ENCODE measurements at places on chromosomes 2 and 18.

GRCh38 chr18:55559739-55560138 lies 28.3 kb downstream of the TCF4 start:
- no peaks in the 10 kb centered on the region for H3K27me3 ChIP-seq
- no peak overlapping the region for H3K27ac ChIP-seq
- no peak overlapping the region for H3K4me3 ChIP-seq

GRCh38 chr2:174227748-174228147 lies 20.6 kb downstream of the OLA1 start:
- no peak overlapping the region for H3K4me3 ChIP-seq
- H3K36me3 ChIP-seq: peaks cover 55% of the 10 kb centered on the region
- no peaks in the 10 kb centered on the region for H3K27me3 ChIP-seq
- H3K27ac ChIP-seq: no peak overlapping the region
- peaks cover 8% of the 10 kb centered on the region for H3K4me1 ChIP-seq
- no peak for DNase-seq

- H3K4me3 ChIP-seq: no peak overlapping the region
- H3K36me3 ChIP-seq: no peaks in the 10 kb centered on the region
- no peaks in the 10 kb centered on the region for H3K27me3 ChIP-seq
- no peak for DNase-seq
- peaks cover 6% of the 10 kb centered on the region for H3K4me1 ChIP-seq
These were observed 28.9 kb downstream of the LDLRAD4 start for GRCh38 chr18:13247506-13247905.

- H3K4me3 ChIP-seq: no peak overlapping the region
- no peaks in the 10 kb centered on the region for H3K4me1 ChIP-seq
- no peak overlapping the region for H3K27ac ChIP-seq
- H3K27me3 ChIP-seq: peaks cover 2% of the 10 kb centered on the region
- peaks cover 11% of the 10 kb centered on the region for H3K36me3 ChIP-seq
These were observed 105.1 kb downstream of the NUP35 start for GRCh38 chr2:183229386-183229785.

DNA sequence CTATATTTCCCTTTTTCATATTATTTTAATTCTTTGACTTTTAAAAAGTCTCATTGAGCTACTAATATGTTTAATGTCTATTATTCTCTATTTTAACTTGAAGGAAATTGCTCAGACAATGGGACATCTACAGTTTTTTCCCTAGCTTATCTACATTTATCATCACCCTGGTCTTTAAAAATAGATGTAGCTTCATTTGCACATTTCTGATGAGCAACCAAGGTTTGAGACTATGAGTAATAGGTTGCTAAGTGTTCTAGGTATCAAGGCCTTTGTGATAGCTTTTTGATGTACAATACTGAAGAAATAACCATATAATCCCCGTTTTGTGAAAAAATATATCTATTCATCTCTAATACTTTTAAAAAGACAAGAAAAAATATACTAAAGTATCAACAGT lies 47.0 kb downstream of the STAT4 start:
- H3K4me3 ChIP-seq: no peak overlapping the region
- no peak overlapping the region for H3K27ac ChIP-seq
- no peak for DNase-seq
- H3K4me1 ChIP-seq: peaks cover 32% of the 10 kb centered on the region

GRCh38 chr18:56789004-56789888 lies 138.1 kb downstream of the WDR7 start:
- no peak overlapping the region for H3K4me3 ChIP-seq
- DNase-seq: peak; percentile 11
- no peak overlapping the region for H3K27ac ChIP-seq
- no peaks in the 10 kb centered on the region for H3K27me3 ChIP-seq
- H3K36me3 ChIP-seq: peaks cover 5% of the 10 kb centered on the region
- no peaks in the 10 kb centered on the region for H3K4me1 ChIP-seq

- no peak for DNase-seq
- H3K27me3 ChIP-seq: peaks cover 5% of the 10 kb centered on the region
- H3K27ac ChIP-seq: no peak overlapping the region
- no peak overlapping the region for H3K4me3 ChIP-seq
These were observed 248.9 kb upstream of the RBBP8 start for GRCh38 chr18:22684268-22684667.

- H3K36me3 ChIP-seq: no peaks in the 10 kb centered on the region
- H3K27ac ChIP-seq: no peak overlapping the region
These were observed 70.0 kb upstream of the TAF1B start for GRCh38 chr2:9772999-9773902.

DNA sequence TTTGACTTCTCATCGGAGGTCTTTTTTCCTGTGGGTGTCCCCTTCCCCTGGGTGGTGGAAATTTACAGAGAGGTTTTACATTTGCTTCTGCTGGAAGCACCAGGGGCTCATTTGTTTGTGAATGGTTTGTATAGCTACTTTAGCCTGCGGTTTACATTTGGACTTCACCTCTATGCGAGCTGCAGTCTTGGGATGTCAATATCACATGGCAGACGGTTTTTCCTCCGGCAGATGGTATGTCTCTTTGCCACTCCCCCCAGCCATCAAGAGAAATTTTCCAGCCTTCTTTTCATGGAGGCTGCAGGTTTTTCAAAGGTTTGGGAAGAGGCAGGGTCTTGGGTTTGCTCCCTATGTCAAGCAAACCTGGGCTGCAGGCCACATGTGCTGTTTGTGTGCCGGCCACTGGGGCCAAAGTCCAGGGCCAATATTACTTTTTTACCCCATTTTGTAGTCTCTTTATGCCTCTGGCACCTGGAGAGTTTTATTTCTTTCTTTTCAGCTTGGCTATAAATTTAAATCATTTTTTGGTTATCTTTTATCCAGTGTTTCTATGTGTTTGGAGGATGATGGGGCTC lies 23.9 kb upstream of the BOD1L2 start:
- H3K36me3 ChIP-seq: no peaks in the 10 kb centered on the region
- H3K4me1 ChIP-seq: no peaks in the 10 kb centered on the region
- no peak for DNase-seq
- peak overlapping the region; percentile 37 for H3K4me3 ChIP-seq
- H3K27ac ChIP-seq: no peak overlapping the region

DNA sequence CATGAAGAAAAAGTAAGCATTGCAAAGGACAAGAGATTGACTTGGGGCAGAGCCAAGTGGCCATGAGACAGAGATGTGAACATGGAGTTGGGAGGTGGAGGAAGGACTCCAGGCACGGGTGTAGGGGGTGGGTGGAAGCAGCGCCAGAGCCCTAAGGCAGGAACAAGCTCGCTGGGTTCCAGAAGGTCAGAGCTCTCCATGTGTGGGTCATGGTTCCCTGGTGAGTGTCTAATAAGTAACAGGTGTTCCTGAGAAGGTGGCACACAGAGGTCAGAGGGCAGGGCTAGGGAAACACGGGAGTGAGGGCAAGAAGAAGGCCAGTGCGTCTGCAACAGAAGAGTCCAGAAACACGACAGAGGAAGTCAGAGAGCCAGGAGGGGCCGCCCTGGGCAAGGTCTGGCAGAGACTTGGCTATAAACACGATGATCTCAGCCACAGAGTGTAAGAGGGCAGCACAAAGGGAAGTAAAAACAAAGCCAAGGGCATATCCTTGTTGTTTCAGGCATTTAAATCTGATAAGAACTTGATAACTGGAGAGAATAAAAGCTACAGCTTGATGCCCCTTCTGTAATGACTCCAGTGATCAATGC lies 260.8 kb downstream of the TGIF1 start:
- H3K27me3 ChIP-seq: peaks cover 6% of the 10 kb centered on the region
- DNase-seq: no peak
- H3K36me3 ChIP-seq: no peaks in the 10 kb centered on the region
- H3K27ac ChIP-seq: no peak overlapping the region

GRCh38 chr2:240565333-240566202 lies 2.7 kb upstream of the RNPEPL1 start:
- peaks cover 2% of the 10 kb centered on the region for H3K36me3 ChIP-seq
- peak overlapping the region; percentile 90 for H3K4me3 ChIP-seq
- H3K4me1 ChIP-seq: peaks cover 43% of the 10 kb centered on the region
- no peaks in the 10 kb centered on the region for H3K27me3 ChIP-seq
- H3K27ac ChIP-seq: peak overlapping the region; percentile 97
- DNase-seq: peak; percentile 85

GRCh38 chr2:74385396-74385795 lies 5.3 kb upstream of the DCTN1 start:
- peaks cover 15% of the 10 kb centered on the region for H3K36me3 ChIP-seq
- no peak overlapping the region for H3K27ac ChIP-seq
- H3K27me3 ChIP-seq: no peaks in the 10 kb centered on the region
- no peak overlapping the region for H3K4me3 ChIP-seq
- H3K4me1 ChIP-seq: peaks cover 26% of the 10 kb centered on the region

- H3K27ac ChIP-seq: no peak overlapping the region
- no peaks in the 10 kb centered on the region for H3K27me3 ChIP-seq
- H3K36me3 ChIP-seq: no peaks in the 10 kb centered on the region
- peak; percentile 44 for DNase-seq
- no peak overlapping the region for H3K4me3 ChIP-seq
These were observed 7.6 kb upstream of the MSTN start for GRCh38 chr2:190069936-190070696.

- H3K27me3 ChIP-seq: no peaks in the 10 kb centered on the region
- no peaks in the 10 kb centered on the region for H3K4me1 ChIP-seq
- peaks cover 22% of the 10 kb centered on the region for H3K36me3 ChIP-seq
- H3K4me3 ChIP-seq: no peak overlapping the region
- no peak overlapping the region for H3K27ac ChIP-seq
These were observed 113.1 kb upstream of the SP3 start for GRCh38 chr2:174078275-174078674.

GRCh38 chr2:15212249-15212648 lies 348.9 kb downstream of the NBAS start:
- H3K36me3 ChIP-seq: peaks cover 91% of the 10 kb centered on the region
- no peaks in the 10 kb centered on the region for H3K4me1 ChIP-seq
- no peak for DNase-seq
- no peak overlapping the region for H3K27ac ChIP-seq
- no peaks in the 10 kb centered on the region for H3K27me3 ChIP-seq

- H3K27me3 ChIP-seq: no peaks in the 10 kb centered on the region
- no peak for DNase-seq
- peaks cover 14% of the 10 kb centered on the region for H3K4me1 ChIP-seq
- peak overlapping the region; percentile 66 for H3K4me3 ChIP-seq
These were observed 28.1 kb downstream of the THAP4 start for GRCh38 chr2:241608881-241609280.

- peaks cover 43% of the 10 kb centered on the region for H3K4me1 ChIP-seq
- no peaks in the 10 kb centered on the region for H3K36me3 ChIP-seq
- H3K4me3 ChIP-seq: peak overlapping the region; percentile 96
- no peak for DNase-seq
- peak overlapping the region; percentile 90 for H3K27ac ChIP-seq
- no peaks in the 10 kb centered on the region for H3K27me3 ChIP-seq
These were observed 1.8 kb downstream of the FBXO48 start for GRCh38 chr2:68465081-68465916.

DNA sequence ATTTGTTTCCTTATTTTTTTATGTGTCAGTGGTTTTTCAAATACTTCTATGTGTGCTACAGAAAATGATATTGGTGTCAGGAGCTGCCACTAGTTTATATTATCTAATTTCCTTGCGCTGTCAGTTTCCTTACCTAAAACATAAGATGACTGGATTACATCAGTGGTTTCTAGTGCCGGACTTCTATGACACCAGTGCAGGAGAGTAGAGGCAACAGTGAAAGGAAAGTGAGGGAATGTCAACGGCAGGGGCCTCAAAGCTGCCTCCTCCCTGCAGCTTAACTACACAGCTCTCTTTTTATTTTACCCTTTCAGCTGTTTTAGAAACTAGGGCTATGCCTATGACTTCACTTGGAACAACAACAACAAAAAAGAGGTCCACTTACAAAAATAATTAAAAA lies 6.5 kb downstream of the ERBB4 start:
- no peak overlapping the region for H3K27ac ChIP-seq
- H3K4me3 ChIP-seq: no peak overlapping the region
- no peaks in the 10 kb centered on the region for H3K36me3 ChIP-seq
- H3K27me3 ChIP-seq: peaks cover 30% of the 10 kb centered on the region
- H3K4me1 ChIP-seq: peaks cover 2% of the 10 kb centered on the region
- DNase-seq: no peak

- H3K36me3 ChIP-seq: peaks cover 3% of the 10 kb centered on the region
- no peaks in the 10 kb centered on the region for H3K4me1 ChIP-seq
- no peak for DNase-seq
- H3K27me3 ChIP-seq: peaks cover 13% of the 10 kb centered on the region
- no peak overlapping the region for H3K27ac ChIP-seq
- H3K4me3 ChIP-seq: no peak overlapping the region
These were observed 101.2 kb downstream of the MCFD2 start for GRCh38 chr2:46814160-46814961.

DNA sequence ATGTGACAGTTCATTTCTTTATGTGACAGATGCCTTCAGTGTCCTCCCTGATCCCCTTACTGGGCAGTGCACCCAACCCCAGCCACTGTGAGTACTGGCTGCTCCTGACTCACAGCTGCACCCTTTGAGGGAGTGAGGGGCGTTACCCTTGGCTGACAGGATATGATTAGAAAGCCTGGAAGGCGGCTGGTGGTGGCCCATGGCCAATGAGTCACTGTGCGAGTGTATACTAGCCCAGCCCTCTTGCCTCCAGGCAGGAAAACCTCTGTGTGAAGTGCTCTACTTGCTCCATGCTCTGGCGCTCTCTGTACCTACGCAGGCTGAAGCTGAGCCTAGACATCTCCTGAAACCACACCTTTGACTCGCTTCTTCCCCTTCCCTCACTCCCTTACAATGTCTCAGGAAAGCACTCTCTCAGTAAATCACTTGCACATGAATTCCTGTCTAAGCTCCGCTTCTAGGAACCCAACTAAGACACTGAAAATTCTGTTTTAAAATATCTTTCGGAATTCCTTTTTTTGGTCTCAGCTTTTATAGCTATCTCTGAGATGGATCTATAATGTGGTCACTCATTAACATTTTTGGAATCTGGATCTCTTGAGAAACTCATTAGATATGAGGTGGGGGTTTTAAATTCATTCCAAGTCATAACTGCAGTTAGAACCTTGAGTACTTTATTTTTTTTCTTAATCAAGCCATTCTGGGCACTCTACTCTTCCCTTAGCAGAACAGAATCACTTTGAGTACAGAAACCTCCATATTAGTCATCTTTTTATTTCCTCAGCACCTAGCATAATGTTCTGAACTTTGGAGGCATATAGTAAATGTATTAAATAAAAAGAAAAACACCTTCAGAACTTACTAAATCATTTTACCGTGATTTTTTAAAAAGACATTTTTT lies 25.3 kb upstream of the STAM2 start:
- H3K27me3 ChIP-seq: peaks cover 51% of the 10 kb centered on the region
- H3K4me3 ChIP-seq: no peak overlapping the region
- H3K27ac ChIP-seq: no peak overlapping the region

- peaks cover 23% of the 10 kb centered on the region for H3K27me3 ChIP-seq
- DNase-seq: no peak
- no peak overlapping the region for H3K4me3 ChIP-seq
These were observed 34.1 kb upstream of the LIPG start for GRCh38 chr18:49527631-49528327.

- peaks cover 16% of the 10 kb centered on the region for H3K4me1 ChIP-seq
- H3K36me3 ChIP-seq: peaks cover 24% of the 10 kb centered on the region
- no peaks in the 10 kb centered on the region for H3K27me3 ChIP-seq
- no peak overlapping the region for H3K27ac ChIP-seq
- no peak overlapping the region for H3K4me3 ChIP-seq
- no peak for DNase-seq
These were observed 84.5 kb upstream of the PGAP1 start for GRCh38 chr2:197011021-197011417.

- H3K27ac ChIP-seq: peak overlapping the region; percentile 14
- H3K36me3 ChIP-seq: peaks cover 81% of the 10 kb centered on the region
- DNase-seq: no peak
- no peaks in the 10 kb centered on the region for H3K27me3 ChIP-seq
- H3K4me3 ChIP-seq: no peak overlapping the region
These were observed 28.0 kb downstream of the RNF144A start for GRCh38 chr2:6945087-6945813.

All from naive thymus-derived CD8-positive, alpha-beta T cell (primary cell).